ENCODE measurements at places on chromosomes 2 and 18.

GRCh38 chr2:135532581-135532980 is 1.3 kb downstream of the R3HDM1 start:
- DNase-seq = no peak

GRCh38 chr2:42345986-42346385 is 15.0 kb downstream of the COX7A2L start:
- DNase-seq = no peak

DNA sequence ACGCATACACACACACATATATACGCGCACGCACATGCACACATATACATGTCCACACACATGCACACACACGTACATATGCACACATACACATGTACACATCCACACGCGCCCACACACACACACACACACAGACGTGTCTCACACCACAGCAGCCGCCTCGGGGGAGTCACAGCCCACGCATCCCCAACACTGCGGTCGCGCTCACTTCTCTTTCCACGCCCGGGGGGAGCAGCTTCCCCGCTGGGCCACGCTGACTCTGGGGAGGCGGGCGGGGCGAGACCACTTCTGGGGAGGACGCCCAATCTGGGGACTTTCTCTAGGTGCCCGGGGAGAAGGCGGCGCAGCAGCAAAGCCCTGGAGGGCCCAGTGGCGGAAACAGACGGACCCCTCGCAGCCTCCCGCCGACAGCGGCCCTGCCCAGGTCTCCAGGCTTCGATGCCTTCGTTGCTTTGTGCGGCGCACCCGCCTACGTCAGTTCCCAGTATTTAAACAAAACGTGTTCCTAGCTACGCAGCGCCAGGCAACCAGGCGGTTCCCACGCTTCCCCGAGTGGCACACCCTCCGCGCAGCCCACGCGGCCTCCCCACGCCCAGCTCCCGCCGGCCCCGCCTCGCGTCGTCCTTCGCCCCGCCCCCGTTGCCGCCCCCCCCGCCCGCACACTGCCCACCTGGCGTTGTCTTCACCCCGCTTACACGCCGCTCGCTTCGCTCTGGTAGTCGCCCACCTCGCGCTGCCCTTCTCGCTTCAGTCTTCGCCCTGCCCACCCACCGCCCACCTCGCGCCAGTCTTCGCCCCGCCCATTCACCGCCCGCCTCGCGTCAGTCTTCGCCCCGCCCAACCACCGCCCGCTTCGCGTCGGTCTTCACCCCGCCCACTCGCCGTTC is 810 bp upstream of the RBFA start:
- peak; percentile 76 for DNase-seq

- DNase-seq = no peak
Measured at GRCh38 chr2:97858442-97858841, 137.3 kb downstream of the TMEM131 start.

- DNase-seq = no peak
Measured at GRCh38 chr2:62831729-62832128, 126.2 kb downstream of the EHBP1 start.

DNA sequence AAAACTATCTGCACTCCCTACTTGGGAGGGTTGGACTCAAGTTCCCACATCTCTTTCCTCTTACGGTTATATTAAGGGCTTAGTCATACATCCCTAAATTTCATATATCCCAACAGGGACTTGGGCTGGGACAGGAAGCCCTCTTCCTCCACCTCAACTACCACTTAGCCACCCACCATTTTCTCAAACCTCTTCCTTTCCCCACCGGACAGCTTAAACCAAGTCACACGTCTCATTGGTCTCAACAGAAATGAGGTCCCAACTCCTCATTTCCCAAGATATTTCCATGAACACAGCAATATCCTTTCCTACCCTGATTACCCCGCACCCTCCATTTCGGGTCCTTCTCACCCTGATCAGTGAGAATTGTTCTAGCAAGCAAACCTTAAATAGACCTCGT is 736 bp downstream of the ZSCAN30 start:
- DNase-seq = no peak

All from esophagus squamous epithelium (tissue), 5 donors.